ENCODE measurements at places on chromosomes 12 and 14. TPM values are rescaled to one million over a fixed set of nuclear protein-coding genes. Genes with fewer than 3 reads are reported as not detected.
A peak's percentile ranks its signal among the peaks of the same experiment; 100 is the strongest.

The KRT83 gene
- not detected for total RNA-seq

The RERG gene
- total RNA-seq = 44.7 TPM

The OR4K2 gene
- not detected for total RNA-seq

The SETD3 gene
- 85.6 TPM for total RNA-seq

The FAM181A gene
- not detected for total RNA-seq

GRCh38 chr14:35252451-35252868 is 39.7 kb upstream of the PSMA6 start:
- H3K27me3 ChIP-seq = no peaks in the 10 kb centered on the region
- DNase-seq = no peak
- H3K4me3 ChIP-seq = no peak overlapping the region
- H3K36me3 ChIP-seq = no peaks in the 10 kb centered on the region
- no peaks in the 10 kb centered on the region for H3K4me1 ChIP-seq

DNA sequence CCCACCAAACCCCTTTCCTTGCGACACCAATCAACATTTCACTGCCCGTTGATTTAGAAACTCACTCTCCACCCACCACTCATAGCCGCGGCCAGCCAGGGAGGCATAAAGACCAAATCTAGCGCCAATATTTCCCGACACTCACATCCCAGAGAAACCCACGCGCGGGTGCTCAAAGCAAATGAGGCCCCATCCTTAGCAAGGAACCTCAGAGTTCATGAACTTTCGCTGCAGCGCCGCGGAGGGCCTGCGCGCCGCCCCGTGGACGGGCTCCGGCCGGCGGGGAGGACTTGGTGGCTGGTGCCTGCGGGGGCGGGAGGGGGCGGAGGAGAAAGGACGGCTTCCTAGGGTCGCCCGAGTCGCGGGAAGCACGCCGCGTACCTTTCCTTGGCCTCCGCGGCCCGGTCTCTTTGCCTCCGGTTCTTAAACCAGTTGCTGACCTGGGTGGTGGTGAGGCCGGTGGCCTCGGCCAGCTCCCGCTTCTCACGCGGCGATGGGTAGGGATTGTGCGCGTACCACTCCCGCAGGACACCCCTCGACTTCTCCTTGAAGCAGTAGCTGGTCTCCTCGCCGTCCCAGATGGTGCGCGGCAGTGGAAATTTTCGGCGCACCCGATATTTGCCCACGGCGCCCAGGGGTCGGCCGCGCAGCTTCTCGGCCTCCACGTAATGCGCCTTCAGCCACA is 886 bp downstream of the SIX1 start:
- no peaks in the 10 kb centered on the region for H3K36me3 ChIP-seq
- DNase-seq = peak; percentile 67
- H3K27me3 ChIP-seq = peaks cover 86% of the 10 kb centered on the region
- no peak overlapping the region for H3K27ac ChIP-seq
- peaks cover 7% of the 10 kb centered on the region for H3K4me1 ChIP-seq

- no peaks in the 10 kb centered on the region for H3K27me3 ChIP-seq
- no peak for DNase-seq
- no peak overlapping the region for H3K4me3 ChIP-seq
- no peak overlapping the region for H3K27ac ChIP-seq
- H3K4me1 ChIP-seq = peaks cover 2% of the 10 kb centered on the region
- no peaks in the 10 kb centered on the region for H3K36me3 ChIP-seq
These were observed 21.8 kb upstream of the RTRAF start for GRCh38 chr14:51967521-51967920.

DNA sequence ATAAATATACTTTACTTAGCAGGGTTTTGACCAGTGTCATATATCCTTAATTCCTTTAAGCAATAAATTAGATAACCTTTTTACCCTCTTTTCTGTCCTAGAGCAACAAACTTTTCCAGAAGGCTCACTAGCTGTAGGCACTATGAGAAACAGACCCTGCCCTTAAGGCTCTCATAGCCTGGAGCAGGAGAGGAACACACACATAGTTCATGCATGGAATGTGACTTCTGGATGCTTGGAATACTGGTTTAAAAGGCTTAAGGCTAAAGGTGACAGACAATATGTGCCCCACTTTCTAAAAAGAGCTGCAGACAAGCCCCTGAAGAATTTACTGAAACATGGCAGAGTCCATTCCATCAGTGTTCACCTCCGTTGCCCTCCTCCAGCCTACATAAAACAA is 237.2 kb downstream of the TTC8 start:
- no peaks in the 10 kb centered on the region for H3K27me3 ChIP-seq
- no peak overlapping the region for H3K27ac ChIP-seq
- no peak overlapping the region for H3K4me3 ChIP-seq

GRCh38 chr14:52703225-52703624 is 3.8 kb upstream of the PSMC6 start:
- no peak for DNase-seq
- H3K4me1 ChIP-seq = peaks cover 3% of the 10 kb centered on the region
- no peak overlapping the region for H3K4me3 ChIP-seq
- no peaks in the 10 kb centered on the region for H3K36me3 ChIP-seq

DNA sequence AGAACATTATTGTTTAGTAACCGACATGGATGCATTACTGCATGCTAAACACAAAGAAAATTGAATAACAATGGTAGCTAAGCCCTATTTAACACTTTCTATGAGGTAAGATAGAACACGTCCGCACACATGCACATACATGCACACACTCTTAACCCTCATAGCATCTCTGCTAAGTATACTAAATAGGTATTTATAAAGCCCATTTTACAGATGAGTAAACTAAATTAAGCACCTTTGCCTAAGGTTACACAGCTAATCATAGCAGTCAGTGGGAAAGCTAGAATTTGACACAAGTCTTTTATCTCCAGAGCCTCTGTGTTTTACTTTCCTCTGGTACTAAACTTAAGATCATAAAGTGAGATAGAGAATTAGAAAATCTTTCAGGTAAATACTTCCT is 435.0 kb downstream of the EGLN3 start:
- no peaks in the 10 kb centered on the region for H3K27me3 ChIP-seq
- no peak for DNase-seq
- H3K27ac ChIP-seq = no peak overlapping the region
- no peak overlapping the region for H3K4me3 ChIP-seq
- no peaks in the 10 kb centered on the region for H3K4me1 ChIP-seq

DNA sequence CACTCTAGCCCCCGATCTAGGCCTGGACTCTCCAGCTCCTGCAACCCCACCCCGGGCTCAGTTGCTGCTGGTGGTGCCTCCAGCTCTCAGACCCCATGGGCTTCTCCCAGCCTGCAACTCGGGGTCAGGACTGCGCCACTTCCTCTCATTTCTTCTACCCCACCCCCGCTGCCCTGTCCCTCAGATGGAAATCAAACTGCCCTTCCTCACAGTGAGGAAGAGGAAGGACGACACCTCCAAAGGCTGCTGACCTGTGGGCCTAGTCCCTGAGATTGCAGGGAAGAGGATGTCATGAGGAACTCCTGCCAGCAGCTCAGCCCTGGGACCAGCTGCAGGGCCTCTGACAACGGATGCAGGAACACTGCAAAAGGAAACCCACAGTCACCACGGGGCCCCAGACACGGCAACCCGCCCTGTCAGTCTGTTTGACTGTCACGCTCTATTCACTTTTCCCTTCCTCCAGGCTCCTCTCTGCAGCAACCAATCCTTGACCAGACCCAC is 29.3 kb upstream of the PNMA1 start:
- peaks cover 3% of the 10 kb centered on the region for H3K36me3 ChIP-seq
- peaks cover 83% of the 10 kb centered on the region for H3K4me1 ChIP-seq
- H3K27me3 ChIP-seq = no peaks in the 10 kb centered on the region
- peak; percentile 83 for DNase-seq
- peak overlapping the region; percentile 90 for H3K27ac ChIP-seq

GRCh38 chr14:31568161-31568560 is 7.0 kb downstream of the NUBPL start:
- no peaks in the 10 kb centered on the region for H3K36me3 ChIP-seq
- H3K4me3 ChIP-seq = no peak overlapping the region
- DNase-seq = no peak
- no peak overlapping the region for H3K27ac ChIP-seq

DNA sequence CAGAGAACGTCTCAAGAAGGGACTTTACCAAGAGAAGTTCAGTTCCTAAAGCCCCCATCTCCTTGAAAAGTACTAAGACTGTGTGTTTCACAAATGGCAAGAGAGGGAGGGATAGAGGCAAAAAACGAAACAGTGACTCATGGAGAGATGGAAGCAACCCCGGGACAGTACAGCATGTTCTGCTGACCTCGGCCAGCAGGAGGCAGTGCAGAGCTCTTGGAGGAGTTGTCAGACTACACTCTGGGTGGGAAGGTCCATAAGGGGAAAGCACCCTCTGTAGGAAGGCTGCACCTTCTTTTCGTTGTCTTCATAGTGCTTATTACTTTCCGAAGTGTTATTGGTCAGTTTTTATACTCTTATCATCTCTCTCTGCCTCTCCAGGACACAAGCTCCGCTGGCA is 525.2 kb upstream of the CCDC196 start:
- H3K4me3 ChIP-seq = no peak overlapping the region
- no peaks in the 10 kb centered on the region for H3K36me3 ChIP-seq
- H3K27ac ChIP-seq = no peak overlapping the region
- H3K27me3 ChIP-seq = no peaks in the 10 kb centered on the region
- no peaks in the 10 kb centered on the region for H3K4me1 ChIP-seq

GRCh38 chr12:64912516-64913255 is 88.2 kb downstream of the TBC1D30 start:
- H3K27me3 ChIP-seq = no peaks in the 10 kb centered on the region
- H3K4me3 ChIP-seq = no peak overlapping the region
- no peaks in the 10 kb centered on the region for H3K4me1 ChIP-seq

Measured in kidney (tissue), 22 donors.